ENCODE measurements at places on chromosomes 6 and 20.

DNA sequence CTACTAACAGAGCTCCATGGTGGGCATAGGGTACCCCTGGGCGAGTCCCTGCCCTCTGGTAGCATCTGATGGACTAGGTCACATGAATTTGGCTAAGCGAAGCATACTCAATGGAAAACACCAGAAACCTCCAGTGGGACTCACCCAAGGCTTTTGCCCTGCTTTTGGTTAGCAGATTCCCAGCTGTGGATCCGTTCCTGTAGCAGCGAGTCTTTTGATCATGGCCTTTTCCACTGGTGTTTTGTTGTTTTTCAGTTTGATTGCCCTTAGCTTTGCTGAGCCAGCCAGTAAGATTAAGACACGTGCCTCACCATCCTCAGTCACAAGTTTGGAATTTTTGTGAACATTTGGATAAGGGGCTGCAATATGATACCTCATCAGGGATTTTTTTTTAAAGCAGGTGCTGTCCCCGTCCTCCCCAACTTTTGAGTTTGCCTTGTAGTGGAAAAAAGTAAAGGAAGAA is 8.0 kb downstream of the TNFAIP3 start:
- no peak for DNase-seq

DNA sequence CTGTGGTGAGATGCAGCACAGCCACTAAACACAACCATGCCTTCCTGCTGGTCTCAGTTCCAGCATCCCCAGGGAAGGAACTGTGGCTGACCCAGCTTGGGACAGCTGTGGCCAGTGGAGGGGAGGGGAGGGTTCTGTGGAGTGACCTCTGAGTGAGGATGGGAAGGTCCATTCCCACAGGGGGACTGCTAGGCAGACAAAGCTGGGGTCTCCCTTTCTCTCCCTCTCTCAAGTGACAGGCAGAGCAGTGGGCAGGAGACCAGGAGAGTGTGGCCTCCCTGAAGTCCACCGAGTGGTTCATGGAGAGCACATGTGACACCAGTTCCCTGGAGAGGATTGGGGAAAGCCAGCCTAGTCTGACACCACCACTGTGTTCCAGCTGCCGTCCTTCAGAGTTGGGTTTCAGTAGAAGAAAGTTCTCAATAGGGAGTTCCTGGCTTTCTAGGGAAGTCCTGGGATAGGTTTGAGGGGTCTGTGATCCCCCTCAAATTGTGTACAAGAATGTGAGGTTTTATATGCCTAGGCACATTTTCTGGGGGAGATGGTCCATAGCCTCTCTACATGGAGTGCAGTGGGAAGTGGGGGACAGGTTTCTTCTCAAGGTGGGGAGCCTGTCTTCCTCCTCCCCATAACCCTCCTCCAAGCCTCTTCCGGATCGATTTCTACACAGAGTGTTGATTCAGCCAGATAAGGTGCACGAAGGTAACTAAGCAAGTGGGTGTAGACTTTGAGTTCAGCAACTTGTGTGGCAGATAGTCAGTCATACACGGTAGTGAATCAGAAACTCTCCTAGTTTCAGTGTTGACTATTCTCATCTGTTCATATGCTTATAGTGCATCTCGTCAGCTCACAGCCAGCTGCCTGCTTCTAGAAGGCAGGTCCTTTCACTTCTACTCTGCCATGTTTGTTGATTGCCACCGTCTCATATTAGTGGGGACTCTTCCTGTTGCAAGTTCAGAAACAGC is 18.9 kb downstream of the MANBAL start:
- DNase-seq: no peak

GRCh38 chr20:56861590-56861989 is 232.5 kb downstream of the TFAP2C start:
- no peak for DNase-seq

DNA sequence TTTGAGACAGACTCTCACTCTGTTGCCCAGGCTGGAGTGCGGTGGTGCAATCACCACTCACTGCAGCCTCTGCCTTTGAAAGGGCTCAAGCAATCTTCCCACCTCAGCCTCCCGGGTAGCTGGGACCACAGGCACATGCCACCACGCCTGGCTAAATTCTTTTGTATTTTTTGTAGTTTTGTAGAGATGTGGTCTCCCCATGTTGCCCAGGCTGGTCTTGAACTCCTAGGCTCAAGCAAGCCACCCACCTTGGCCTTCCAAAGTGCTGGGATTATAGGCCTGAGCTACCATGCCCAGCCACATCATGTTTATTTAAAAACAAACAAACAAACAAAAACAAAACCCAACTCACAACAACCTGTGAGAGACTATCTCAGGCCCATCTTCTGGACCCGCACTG is 29.7 kb upstream of the APCDD1L start:
- no peak for DNase-seq

- no peak for DNase-seq
These were observed 168.2 kb downstream of the GPX5 start for GRCh38 chr6:28693751-28694443.

- DNase-seq: no peak
These were observed 37.9 kb downstream of the SCML4 start for GRCh38 chr6:107786179-107786578.

DNA sequence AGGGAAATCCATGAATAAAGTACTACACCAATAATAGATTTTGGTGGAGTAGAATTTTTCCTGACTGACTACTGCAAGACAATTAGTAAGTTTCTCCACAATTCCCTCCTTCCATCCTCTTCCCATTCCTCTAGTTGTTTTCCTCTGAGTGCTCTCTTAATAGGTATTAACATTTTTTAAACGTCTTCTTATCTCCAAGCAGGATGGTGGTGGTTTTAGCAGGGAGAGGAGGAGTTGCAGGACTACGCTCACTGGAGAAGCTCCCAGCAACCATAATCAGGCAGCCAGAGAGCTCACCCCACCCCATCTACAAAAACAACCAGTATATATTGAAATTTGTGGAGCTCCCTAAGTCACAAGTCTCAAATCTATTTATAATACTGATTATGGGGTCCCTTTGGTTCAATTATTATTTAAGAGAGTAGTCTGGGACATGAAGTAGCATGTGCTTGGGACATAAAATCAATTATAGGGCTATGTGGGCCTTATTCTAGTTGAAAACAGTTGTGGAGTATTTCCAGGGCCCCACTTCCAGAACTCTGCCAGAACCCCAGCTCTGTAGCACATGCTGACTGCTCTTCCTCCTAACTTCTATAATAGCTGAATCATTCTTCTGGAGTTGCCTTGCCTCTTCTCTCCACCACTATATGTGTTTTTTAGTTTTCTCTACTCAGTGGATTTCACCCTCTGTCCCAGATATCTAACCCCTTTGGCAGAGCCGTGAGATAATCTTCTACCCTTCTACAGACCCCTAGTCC is 49.8 kb downstream of the MYB start:
- peak; percentile 30 for DNase-seq

GRCh38 chr6:113654396-113654795 is 202.7 kb upstream of the MARCKS start:
- peak; percentile 85 for DNase-seq

DNA sequence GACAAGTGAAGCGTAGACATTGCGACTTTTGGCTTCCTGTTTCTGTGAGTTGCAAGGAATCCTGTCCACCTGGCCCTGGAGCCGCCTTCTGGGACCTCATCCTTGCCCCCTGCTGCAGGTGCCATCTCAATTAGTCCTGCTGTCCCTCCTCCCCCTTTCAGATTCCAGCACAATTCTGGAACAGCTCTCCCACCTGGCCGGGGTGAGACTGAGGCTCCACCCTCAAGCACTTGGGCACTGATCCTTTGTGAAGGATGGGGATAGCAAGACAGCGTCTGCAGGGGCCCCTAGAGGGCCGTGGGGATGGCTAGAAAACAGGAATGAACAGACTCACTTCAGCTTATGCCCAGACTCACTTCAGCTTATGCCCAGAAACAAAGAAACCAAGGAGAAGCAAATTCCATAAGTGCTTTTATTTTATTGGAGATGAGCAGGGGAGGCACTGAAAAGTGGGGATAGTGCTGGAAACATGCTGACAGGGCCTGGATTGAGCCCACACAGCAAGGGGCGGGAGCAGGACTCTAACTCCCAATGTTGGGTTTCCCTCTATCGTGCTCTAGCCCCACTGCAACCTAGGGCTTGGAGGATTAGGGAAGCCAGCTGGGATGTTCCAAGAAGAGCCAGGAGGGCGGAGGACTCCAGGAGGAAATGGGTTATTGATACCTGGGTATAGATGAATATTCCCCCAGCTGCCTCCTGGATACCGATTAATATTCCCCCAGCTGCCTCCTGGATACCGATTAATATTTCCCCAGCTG is 1.4 kb downstream of the C6orf15 start:
- DNase-seq: no peak

DNA sequence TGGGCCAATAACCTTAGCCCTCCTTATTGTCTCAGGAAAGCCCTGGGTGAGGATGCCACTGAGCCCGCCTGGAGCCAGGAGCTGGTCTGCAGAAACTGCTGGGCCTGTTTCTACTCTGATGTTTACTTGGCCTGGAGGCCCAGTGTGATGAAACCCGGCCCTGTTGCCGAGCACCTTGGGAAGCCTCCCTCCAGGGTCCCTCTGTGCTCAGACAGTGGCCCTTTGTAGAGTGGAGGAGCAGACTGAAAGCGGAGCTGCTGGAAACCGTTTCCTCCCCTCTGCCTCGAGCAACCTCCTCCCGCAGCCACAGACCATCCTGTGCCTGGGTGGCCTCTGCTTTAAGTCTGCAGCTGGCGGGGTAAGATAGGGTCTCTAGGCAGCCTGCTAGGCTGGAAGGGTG is 84.1 kb upstream of the EPB41L1 start:
- DNase-seq: no peak

DNA sequence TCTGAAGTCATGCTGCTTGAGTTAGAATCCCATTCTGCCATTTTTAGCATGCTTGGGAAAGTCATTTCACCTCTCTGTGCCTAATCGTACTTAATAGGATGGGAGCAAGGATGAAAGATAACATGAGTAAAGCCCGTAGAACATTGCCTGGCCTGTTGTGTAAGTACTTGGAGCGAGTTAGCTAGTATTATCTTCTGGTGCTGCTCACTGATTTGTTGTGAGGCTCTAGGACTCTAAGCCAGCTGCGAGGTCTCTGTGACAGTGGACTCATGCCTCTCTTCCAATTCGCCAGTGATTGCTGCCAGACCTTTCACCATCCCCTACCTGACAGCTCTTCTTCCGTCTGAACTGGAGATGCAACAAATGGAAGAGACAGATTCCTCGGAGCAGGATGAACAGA is 17.8 kb downstream of the TAF8 start:
- no peak for DNase-seq

GRCh38 chr20:655726-656624 is 3.0 kb upstream of the SRXN1 start:
- DNase-seq: no peak

- no peak for DNase-seq
These were observed 39.0 kb downstream of the MAN1A1 start for GRCh38 chr6:119310486-119311036.

DNA sequence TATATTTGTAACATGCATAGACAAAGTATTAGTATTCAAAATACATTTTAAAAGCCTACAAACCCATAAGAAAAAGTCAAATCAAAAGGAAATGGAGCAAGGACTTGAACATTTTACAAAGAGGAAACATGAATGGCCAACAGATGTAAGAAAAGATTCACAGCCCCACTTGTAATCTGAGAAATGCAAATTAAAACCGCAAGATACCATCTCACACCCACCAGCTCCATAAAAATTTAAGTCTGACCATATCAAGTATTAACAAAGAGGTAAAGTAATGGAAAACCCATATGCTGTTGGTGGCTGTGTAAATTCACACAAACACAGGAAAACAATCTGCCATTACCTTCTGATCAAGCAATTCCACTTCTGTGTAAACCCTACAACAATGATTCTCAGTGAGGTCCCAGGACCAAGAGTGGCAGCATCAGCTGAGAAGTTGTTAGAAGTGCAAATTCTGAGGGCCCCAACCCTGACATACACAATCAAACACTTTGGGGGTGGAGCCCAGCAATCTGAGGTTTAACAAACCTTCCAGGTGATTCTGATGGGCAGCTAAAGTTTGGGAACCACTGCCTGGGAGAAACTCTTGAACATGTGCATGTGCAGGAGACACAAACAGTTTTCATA is 30.9 kb downstream of the BCL2L1 start:
- peak; percentile 46 for DNase-seq

DNA sequence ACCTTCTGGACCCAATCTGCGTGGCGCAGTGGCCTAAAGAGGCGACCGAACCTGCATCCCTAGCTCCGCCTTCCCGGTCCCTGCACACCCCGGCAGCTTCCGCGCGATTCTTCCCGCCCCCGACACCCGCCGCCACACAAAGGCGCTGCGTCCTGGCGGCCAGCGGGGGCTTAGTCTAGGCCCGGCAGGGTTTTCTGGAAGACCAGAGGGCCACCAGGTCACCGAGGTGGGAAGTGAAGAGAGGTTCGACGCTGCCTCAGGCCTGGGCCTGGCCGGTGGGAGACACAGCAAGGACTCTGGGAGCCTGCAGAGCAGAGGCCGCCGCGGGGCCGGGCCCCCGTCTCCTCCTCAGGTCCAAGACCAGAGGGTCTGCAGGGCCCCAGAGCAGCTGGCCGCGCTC is 154.9 kb downstream of the OR2B2 start:
- no peak for DNase-seq

DNA sequence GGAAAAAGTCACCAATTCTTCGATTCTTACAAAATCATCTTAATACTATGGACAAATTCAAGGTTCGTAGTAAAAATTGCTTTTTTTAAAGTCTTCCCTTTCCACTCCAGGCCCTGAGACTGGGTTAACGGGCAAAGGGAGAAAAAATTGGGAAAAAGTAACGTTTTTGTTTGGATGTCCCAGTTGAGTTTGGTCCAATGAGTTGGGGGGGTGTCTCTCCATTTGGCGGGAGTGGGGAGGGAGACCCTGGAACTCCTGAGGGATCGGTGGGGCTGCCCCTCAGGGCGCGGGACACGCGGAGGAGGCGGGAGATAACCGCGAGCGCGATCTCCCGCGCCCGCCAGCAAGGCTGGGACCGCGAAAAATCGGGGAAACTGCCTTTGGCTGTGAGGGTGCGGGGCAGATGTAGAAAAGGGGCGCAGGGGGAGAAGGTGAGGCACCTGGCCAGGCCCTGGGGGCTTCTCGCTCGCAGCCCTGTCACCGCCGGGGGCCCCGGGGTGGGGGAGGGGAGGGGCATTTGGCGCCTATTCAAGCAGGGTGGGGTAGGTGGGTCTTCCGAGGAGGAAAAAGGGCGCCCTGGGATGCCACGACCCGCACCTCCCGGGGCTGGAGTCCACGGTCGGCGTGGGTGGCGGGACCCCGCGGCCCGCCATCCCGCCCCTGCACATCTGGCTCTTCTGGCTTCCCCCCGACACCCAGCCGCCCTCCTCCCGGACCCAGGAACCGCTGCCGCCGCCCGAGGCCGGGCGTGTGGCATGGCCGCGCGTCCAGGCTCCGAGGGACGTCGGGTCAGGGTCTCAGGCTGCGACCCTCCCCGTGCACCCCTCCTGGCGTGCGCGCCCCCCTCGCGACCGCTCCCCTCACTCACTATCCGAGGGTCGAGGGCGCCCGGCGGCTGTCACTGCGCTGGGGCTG is 595 bp downstream of the FBXO5 start:
- no peak for DNase-seq

GRCh38 chr6:110654096-110654820 is 161.0 kb downstream of the CDK19 start:
- no peak for DNase-seq

GRCh38 chr6:121216928-121217327 is 117.4 kb downstream of the TBC1D32 start:
- peak; percentile 32 for DNase-seq

GRCh38 chr6:55872866-55873265 is 2.5 kb downstream of the BMP5 start:
- DNase-seq: no peak

All from fibroblast of skin of back (primary cell).